ENCODE measurements at places on chromosomes 3 and 15.

- no peak for DNase-seq
These were observed 77.3 kb downstream of the HMG20A start for GRCh38 chr15:77497942-77498361.

DNA sequence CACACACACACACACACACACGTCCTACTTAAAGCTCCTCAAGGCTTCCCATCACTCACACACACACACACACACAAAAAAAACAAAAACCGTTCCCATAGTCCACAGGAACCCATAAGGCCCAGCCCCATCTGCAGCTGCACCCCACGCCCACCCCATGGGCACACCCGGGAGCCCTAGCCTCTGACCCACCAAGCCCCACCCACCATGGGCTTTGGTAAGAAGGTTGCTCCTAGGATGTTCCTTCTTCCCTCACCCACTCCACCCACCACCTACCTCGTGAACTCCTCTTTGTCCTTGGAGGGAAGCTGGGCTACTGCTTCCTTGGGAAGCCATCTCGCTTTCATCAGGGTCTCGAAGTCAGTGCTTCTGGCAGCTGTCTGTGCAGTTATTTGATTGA is 115.1 kb downstream of the TPRA1 start:
- no peak for DNase-seq

GRCh38 chr15:29101491-29101890 is 168.1 kb downstream of the NSMCE3 start:
- DNase-seq = no peak

GRCh38 chr15:27575521-27575920 is 523.6 kb downstream of the OCA2 start:
- no peak for DNase-seq

DNA sequence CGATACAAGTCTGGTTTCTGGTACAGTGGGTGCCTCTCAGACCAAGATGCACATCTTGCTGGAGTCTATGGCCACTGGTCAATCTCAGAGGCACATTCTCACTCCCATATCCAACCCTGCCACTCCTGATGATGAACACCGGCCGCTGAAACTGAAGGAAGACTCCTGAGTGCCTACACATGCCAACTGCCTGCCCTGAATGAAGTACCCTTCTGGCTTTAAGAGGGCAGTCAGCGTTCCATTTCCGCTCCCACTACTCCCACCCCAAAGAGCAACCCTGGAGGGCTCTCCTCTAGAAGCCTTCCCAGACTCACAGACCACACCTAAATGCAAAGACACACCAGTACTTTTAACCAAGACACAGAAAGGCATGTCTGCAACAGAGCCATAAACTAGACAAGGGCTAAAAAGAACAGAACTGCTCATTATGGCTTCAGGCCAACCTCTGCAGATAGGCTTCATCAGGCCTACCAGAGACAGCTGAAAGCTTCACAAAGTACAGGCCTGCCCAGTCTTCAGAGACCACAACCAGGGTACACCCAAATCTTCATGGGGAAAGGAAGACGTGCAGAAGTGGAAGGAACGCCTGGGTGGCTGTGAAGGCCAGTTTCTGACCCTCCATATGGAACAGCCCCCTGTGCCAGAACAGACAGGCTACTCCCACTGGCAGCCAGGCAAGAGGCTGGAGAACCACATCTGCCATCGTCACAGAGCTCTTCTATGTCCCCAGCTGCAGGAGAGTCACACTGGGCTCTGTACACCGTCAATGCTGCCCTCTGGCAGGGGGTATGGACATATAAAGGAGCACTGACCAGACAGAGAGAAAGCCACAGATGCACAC is 14.3 kb downstream of the ANP32A start:
- DNase-seq = no peak

DNA sequence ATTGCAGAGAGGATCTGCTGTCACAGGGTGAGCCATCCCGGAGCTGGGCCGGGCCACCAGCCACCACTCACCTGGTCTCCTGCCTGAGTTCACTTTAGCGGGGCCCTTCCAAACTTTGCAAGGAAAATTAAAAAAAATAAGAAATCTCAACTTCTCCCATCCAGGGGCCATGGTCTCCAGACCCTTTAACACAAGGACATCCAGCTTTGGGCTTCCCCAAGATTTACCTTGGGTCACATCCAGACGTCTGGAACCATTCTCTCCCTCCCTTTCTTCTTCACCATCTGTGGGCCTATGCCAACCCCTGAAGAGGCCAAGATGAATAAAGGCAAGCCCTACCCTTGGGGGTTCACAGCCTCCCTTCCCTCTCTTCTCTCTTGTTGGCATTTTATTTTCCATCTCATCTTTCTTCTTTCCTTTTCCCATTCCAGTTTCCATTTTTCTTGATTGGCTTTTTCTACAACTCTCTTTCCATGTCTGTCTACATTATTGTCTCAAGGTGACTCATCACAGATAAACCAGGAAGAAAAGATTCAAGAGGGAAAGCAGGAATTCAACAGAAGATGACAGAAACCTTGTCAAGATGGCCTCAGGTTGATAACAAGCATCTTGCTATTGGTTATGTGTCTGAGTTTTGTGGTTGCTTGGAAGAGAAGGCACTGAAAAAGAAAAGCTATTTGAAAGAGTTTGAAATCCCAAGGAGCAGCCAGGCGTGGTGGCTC is 49.5 kb downstream of the ITGA11 start:
- DNase-seq = no peak

- no peak for DNase-seq
These were observed 34.7 kb downstream of the GRK7 start for GRCh38 chr3:141797819-141798447.

GRCh38 chr3:172908771-172909270 is 158.3 kb downstream of the ECT2 start:
- no peak for DNase-seq

DNA sequence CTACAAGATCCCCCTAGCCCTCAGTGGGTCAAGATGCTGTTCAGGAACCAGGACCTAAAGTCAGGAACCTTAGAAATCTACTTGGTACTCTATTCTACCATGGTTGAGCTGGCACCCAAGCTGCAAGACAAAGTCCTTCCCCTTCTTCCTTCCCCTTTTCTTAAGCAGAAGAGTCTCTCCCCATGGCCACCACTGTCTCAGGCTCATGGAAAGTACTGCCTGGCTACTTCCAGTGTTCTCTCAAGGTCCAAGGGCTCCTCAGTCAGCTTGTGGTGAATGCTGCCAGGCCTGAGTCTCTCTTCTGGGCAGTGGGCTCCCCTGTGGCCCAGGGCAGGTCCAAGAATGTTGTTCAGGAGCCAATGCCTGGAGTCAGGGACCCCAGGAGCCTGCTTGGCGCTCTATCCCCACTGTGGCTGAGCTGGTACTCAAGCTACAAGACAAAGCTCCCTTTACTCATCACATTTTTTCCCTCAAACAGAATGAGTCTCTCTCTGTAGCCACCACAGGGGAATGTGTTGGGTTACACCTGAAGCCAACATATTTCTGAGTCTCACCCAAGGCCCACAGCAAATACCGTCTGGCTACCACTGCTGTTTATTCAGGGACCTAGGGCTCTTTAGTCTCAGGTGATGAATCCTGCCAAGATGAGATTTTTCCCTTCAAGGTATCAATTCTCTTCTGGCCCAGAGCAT is 18.1 kb upstream of the SLC27A2 start:
- no peak for DNase-seq

- DNase-seq = no peak
These were observed 741.6 kb upstream of the CBLB start for GRCh38 chr3:106610362-106610959.

DNA sequence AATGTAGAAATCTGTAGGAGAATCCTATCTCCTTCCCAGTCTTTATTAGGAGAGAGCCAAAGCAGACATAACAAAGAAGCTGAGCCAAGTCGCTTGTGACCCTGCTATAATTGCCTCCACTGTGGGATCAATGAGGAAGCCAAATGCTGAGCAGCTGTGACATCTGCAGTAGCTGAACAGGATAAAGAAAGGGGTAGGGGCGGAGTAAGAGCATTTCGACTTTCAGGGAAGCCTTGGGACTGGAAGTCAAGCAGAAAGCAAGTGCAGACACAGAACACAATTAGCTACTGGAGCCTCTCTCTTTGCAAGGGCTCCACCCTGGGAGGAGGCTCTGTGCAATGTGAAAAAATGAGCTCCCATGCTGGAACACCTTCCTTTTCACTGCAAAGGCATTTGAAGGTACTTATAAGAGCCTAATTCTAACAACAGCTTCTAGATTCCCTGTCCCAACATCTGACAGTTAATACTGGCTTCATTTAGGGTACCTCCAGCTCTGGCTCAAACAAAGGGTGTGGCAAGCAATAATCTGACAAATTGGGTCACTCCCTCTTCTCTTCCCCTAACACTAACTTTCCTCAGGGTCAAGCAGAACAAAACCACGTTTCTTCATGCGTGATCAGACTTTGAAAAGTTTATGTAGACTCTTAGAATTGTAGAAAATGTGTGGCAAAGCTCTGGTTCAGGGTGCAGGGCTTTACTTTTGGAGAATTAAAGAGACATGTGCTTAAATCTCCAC is 166.4 kb downstream of the CADPS start:
- no peak for DNase-seq

DNA sequence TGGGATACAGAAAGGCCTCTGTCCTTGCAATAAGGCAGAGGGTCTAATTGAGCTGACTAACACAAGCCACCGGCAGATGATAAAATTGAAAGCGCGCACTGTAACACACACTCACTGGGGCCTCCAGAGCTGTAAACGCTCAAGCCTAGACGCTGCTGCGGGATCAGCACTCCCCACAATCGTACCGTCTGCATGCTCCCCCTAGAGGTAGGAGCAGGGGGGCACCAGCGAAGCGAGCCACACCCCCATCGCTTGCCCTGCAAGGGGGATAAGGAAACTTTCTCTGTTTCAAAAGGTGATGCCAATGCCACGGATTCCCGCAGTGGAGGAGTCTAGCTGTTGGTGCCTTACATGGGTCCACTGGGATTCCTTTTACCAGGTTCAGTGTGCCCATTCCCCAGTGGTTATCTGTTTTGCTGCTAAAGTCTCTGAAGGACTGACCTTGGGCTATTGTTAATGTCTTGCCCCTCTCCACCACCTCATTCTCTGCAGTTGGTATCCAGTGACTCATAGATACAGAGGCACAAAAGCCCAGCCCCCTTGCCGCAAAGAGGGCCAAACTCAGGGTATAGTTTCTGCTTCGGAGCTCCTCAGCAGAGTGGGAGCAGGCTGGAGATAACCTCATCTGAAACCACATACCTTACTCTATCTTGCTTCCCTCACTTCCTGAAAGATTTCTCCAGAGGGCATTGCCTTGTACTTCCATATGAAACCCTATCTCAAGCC is 139.3 kb upstream of the KBTBD8 start:
- DNase-seq = no peak

- no peak for DNase-seq
These were observed 107.7 kb upstream of the RPL32 start for GRCh38 chr3:12948891-12949711.

DNA sequence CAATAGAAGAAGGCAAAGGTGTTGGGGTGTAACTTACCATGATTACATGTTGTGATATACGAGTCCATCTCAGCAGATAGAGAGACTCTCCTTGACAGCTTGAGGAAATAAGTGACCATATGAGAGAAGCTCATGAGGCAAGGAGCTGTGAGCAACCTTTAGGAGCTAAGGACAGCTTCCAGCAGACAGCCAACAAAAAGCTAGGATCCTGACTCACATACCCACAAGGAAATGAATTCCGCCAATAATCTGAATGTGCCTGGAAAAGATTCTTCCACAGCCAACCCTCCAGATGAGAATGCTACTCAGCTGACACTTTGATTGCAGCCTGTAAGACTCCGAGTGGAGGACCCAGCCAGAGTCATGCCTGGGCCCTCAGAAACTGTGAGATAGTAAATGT is 339.6 kb upstream of the TPRG1 start:
- no peak for DNase-seq

GRCh38 chr15:80918196-80918783 is 71.3 kb downstream of the MESD start:
- DNase-seq = no peak

DNA sequence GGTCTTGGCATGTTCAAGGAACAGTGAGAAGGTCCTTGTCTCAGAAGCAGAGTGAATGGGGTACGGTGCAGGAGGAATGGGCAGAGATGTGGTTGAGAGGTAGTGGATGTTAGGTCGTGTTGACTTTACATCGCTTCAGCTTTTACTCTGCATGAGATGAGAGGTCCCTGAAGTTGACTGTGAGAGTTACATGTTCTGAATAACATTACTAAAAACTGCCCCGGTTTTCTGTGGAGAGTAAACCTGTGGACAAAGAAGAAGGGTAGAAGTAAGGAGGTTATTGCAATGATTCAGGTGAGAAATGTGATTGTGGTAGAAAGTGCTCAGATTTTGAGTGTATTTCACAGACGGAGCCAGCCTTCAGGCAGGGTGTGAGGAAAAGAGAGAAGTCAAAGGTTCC is 105.6 kb downstream of the ARNT2 start:
- DNase-seq = no peak

DNA sequence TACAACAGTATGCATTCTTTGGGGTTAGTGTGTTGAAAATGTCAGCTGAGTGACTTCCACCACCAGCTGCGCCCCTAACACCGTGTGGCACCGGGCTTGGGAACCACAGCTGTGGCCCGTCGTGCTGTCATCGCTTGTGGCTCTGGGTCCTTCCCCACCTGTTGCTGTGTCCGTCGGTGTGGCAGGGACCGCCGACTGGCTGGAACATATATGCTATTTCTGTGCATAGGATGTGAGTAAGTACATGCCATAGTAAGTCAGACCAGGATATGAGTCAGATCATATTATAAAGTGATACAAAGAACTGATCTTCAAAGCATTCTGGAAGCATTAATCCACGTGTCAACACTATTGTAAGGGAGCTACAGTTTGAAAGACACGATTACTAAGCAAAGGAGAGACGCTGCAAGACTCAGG is 31.9 kb downstream of the EHD4 start:
- DNase-seq = no peak

GRCh38 chr3:144018776-144019175 is 47.2 kb downstream of the DIPK2A start:
- no peak for DNase-seq

GRCh38 chr3:46990573-46991374 is 11.3 kb downstream of the NBEAL2 start:
- DNase-seq = no peak

DNA sequence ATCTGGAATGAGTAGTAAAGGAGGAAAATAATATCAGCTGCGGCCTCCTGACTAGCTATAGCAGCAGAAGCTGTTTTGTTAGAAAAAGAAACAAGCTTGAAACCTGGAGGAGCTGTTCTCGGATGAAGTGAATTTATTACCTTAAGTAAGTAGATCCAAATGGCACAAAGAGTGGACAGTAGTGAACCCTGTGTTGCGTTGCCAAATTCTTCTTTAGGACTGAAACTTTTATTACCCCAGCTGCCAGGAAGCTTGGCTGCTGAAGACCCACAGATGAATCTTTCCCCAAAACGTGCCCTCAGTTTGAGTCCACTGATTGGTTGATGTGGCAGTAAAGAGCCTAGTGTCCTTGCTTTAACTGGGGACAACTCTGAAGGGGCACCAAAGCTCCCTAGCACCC is 366.8 kb upstream of the GBE1 start:
- DNase-seq = no peak

- no peak for DNase-seq
These were observed 61.2 kb upstream of the CTNNB1 start for GRCh38 chr3:41138146-41138545.

- no peak for DNase-seq
These were observed 210.8 kb downstream of the CGGBP1 start for GRCh38 chr3:87848003-87848402.

Data from A549 (cell line).